ENCODE measurements at places on chromosomes 2 and 18. TPM values are rescaled to one million over a fixed set of nuclear protein-coding genes. Genes with fewer than 3 reads are reported as not detected.

DNA sequence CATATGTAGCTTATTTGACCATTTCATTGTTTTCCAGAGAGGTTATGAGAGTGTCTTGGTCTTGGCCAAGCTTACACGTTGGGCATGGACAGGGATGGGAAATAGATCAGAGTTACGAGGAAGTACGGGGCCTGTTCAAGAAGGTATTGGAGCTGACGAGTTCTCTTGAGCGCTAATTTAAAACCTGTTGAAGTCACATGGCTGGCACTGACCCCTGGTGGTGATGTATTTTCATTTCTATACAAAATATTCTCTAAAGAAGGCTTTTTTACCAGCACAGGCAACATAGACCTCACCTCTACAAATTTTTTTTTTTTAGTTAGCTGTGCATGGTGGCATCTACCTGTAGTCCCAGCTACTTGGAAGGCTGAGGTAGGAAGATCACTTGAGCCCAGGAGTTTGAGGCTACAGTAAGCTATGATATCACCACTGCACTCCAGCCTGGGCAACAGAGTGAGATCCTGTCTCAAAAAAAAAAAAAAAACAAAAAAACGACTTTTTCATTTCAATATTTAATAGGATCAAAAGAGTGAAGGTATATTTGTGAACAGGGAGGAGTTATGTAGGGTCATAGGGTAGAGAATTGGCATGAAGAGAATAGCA lies 19.6 kb downstream of the UGP2 start:
- no peak for DNase-seq

DNA sequence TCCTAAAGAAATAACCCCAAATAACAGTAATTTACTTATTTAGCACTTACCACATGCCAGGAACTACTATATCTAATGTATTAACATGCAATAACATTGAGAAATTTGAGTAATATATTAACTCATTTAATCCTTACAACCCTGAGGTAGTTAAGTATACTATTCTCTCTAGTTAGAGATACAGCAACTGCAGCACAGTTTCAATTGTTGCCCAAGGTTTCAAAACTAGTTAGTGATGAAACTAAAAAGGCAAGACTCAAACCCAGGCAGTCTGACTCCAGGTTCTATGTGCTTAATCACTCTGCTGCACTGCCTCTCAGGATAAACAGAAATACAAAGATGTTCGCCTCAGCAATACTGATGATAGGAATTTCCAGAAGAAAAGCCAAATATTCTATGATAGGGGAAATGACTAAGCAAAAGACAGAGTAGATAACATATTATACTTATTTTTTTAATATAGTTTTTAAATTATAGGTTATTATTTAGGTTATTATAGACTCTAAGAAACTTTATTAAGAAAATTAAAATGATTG lies 88.0 kb downstream of the SS18 start:
- no peak for DNase-seq

GRCh38 chr2:9341337-9341887 lies 81.9 kb downstream of the ITGB1BP1 start:
- no peak for DNase-seq

- DNase-seq: no peak
Measured at GRCh38 chr2:73359915-73360697, 25.5 kb upstream of the ALMS1 start.

DNA sequence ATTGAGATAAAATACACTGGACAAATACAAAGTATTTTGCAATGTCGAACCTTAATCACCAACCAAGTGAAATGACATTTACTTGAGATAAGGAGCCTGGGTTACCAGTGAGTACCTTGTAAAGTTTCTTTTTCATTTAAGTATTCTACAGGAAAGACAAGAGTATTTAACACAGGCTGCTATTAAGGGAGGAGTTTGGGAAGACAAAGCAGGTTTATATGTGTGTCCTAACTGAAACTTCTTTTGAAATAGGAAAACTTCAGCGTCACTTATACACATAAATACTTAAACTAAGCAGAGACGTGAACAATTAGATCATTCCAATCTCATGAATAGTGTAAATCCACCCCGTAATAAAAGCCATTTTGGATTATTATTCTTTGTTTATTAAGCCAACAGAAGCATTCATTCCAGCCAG lies 126.7 kb upstream of the CYP26B1 start:
- no peak for DNase-seq

DNA sequence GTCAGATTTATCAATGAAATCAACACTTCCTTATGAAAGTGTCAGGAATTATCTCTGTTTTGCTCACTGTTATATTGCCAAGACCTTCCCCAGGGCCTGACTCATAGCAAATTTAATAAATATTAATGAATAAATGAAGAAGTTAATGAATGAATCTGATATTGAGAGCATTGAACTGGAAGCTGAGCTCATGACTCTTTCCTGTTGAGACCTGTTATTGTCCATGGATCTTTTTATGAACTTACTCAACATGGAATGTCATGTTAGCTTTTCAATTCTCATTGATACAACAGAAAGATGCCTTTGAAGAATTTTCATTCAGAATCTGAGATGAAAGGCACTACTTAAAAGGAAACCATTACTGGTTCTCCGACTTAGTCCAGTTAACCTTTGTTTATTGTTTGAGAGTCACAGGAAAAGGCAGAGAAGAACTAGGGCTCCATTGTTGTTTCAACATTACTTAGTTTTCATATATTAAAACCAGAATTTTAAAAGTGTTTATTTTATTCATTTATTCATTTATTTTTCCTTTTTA lies 90.4 kb upstream of the UNC80 start:
- no peak for DNase-seq

DNA sequence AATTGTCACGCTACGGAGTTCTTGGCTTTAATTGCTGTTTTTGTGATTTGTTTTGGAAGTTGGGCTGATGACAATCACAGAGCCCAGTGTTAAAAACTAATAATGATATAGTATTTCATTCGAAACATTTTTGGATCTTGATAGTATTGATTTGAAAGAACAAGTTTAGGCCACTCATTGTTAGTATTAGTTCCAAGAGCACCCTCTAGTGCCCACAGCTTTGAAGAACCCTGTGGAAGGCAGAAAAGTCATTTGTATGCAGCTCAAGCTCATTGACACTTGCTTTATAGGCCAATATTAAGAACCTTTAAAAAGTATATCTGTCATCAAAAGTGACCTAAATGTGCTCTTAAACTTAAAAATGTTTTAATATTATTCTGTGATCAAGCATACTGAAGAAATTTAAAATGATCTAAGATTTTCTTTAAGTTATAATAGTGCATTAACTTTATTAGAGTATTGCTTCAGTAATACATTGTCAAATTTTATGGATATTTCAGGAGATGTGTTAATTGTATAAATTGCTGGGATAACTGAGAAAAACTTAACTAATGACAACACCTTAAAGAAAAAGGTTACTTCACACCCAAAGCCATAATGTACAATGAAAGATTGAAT lies 191.0 kb downstream of the GRB14 start:
- no peak for DNase-seq

- DNase-seq: no peak
Measured at GRCh38 chr2:10124538-10125045, 2.1 kb downstream of the RRM2 start.

GRCh38 chr18:79694895-79695213 lies 15.3 kb downstream of the CTDP1 start:
- DNase-seq: no peak

DNA sequence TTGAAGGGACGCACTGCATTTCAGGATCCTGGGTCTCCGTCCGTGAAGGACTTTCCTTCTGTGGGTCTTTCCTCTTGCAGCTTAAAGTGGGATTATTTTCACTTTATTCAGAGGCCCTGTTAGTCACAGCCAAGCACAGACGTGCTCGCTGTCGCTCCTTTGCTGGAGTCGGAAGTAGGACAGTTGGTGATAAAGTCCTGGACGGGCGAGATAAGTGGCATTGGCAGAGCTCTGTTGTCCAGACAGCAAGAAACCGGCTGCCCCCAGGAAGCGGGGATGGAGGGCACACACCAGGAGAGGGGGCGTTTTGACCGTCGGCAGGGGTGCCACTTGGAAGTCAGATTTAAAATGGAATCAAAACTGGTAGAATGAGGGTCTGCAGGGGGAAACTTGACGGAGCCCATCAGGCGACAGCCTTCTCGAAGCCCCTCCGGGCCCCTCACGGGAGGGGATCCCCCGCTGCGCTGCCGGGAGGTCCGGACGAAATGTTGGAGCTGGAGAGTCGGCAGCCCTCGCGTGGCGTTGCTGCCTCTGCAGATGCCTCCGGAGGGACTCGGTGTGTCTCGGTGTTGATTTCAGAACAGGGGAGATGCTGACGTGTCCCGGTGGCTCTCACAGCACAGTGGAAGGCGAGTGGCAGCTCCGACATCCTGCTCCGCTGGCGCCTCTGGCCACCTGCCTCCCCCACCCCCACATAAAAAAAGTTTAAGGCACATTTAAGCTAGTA lies 124.2 kb downstream of the NFATC1 start:
- peak; percentile 52 for DNase-seq

DNA sequence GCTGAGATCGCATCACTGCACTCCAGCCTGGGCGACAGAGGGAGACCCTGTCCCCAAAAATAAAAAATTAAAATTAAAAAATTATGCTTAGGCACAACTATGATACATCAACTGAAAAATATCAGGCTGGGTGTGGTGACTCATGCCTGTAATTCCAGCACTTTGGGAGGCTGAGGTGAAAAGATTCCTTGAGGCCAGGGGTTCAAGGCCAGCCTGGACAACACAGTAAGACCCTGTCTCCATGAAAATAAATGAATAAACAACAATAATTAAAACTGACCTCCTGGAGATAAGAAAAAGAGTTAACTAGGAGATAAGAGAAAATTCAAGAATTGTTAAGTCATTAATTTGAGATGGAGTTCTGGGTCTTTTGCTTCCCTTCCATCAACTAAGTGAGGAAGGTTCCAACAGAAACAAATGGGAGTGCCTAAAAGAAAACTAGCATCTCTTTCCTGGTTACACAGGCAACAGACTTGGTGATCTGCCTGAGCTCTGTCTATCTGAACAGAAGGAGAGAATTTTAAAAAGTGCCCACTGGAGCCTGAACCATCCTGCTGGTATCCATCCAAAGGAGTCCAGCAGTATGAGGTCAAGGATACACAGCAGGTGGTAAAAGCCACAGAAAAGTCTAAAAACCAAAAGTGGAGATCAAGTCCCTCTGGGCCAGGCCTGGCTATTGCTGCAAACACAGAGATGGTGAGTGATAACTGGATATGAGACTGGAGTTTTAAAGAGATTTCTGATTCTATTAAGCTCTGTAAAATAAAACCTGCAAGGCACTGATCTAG lies 8.8 kb downstream of the PPM1G start:
- DNase-seq: no peak

DNA sequence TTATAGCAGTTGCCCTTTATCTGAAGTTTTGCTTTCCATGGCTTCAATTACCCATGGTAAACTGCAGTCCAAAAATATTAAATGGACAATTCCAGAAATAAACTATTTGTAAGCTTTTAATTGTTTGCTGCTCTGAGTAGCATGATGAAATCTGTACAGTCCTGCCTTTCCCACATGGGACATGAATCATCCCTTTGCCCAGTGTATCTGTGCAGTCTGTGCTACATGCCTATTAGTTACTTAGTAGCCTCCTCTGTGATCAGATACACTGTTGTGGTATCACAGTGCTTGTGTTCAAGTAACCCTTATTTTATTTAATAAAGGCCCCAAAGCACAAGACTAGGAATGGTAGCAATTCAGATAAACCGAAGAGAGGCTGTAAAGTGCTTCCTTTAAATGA lies 810.6 kb upstream of the PIK3C3 start:
- DNase-seq: no peak

CCDC85A gene
- total RNA-seq: not detected

LRRTM1 gene
- total RNA-seq: not detected

MRO gene
- not detected for total RNA-seq

FMNL2 gene
- 0.34 TPM for total RNA-seq

TOGARAM2 gene
- total RNA-seq: 4.3 TPM

GGCX gene
- total RNA-seq: 21.2 TPM

Measured in activated naive CD4-positive, alpha-beta T cell treated with anti-CD3 and anti-CD28 coated beads, Interleukin-2, amount 50 U/mL, for 72 hours (primary cell).